Smooth muscle cell of the pulmonary artery (primary cell): ENCODE measurements at places on chromosomes 7 and 10. TPM values are rescaled to one million over a fixed set of nuclear protein-coding genes. Genes with fewer than 3 reads are reported as not detected.

The PNLIPRP2 gene
- not detected in 2 replicates for total RNA-seq

The KIF5B gene
- 134 and 179 TPM in 2 replicates for total RNA-seq

The PTPN20 gene
- 3.8 and 4.5 TPM in 2 replicates for total RNA-seq

The CUEDC2 gene
- total RNA-seq, result 42.9 and 43.6 TPM in 2 replicates
